ENCODE measurements at places on chromosomes 5 and 9. TPM values are rescaled to one million over a fixed set of nuclear protein-coding genes. Genes with fewer than 3 reads are reported as not detected.

- DNase-seq: no peak
These were observed 104.7 kb downstream of the CMYA5 start for GRCh38 chr5:79794347-79794746.

DNA sequence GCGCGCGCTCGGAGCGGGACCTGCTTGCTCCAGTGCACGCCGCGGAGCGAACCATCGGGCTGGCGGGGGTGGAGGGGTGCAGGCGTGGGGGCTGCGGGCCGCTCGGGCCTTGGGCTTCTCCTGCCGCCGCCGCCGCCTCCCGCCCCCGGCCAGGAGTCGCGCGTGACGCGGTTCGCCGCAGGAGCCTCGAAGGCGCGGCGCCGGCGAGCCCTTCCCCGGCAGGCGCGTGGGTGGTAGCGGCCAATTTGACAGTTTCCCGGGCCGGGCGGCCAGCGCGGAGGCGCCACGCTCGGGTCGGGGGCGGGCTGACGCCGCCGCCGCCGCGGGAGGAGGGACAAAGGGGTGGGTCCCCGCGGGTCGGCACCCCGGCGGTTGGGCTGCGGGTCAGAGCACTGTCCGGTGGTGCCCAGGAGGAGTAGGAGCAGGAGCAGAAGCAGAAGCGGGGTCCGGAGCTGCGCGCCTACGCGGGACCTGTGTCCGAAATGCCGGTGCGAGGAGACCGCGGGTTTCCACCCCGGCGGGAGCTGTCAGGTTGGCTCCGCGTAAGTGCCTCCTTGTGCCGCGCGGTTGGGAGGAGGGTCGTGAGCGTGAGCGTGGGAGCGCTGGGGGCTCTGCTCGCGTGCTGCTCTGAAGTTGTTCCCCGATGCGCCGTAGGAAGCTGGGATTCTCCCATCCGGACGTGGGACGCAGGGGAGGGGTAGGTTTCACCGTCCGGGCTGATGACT is at the start of gene TJP2:
Gene TJP2, plus strand, starts transcription at position 387 of the 725 bp plus-strand sequence. Its CDS starts 96 bp downstream, at position 483.
- peak; percentile 76 for DNase-seq

DNA sequence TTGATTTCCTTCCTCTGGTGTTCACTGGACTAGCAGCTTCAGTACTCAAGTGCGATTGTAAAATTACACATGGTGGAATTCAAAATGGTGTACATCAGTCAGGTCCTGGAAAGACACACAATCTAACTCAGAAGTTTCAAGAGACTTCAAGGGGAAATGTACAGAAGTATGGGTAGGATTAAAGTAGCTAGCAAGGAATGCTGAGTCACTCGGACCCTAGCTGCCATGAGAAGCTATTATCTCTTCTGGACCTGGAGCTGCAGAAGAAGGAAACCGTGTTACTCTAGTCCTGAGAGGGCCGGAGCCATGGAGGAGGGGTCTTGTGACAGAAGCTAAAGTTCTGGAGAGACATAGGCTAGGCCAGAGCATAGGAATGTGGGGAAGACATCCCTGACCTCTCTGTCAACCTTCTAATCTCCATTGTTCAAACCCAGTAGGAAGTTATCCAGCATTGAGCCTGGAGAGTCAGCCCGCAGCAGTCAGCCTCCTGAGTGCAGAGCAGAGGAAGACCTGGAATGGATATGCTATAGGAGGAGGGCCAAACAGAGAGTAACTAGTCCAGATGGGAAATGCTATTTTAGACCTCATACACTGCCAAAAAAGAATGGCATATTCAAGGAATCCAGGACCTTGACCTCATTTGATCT is 84.3 kb downstream of the GHR start:
- DNase-seq: no peak

Gene N4BP3
- 0.13 TPM for total RNA-seq

Data from LHCN-M2 (cell line).